ENCODE measurements at places on chromosomes 6 and 20.

- DNase-seq = no peak
Measured at GRCh38 chr6:10081957-10082356, 332.9 kb downstream of the TFAP2A start.

DNA sequence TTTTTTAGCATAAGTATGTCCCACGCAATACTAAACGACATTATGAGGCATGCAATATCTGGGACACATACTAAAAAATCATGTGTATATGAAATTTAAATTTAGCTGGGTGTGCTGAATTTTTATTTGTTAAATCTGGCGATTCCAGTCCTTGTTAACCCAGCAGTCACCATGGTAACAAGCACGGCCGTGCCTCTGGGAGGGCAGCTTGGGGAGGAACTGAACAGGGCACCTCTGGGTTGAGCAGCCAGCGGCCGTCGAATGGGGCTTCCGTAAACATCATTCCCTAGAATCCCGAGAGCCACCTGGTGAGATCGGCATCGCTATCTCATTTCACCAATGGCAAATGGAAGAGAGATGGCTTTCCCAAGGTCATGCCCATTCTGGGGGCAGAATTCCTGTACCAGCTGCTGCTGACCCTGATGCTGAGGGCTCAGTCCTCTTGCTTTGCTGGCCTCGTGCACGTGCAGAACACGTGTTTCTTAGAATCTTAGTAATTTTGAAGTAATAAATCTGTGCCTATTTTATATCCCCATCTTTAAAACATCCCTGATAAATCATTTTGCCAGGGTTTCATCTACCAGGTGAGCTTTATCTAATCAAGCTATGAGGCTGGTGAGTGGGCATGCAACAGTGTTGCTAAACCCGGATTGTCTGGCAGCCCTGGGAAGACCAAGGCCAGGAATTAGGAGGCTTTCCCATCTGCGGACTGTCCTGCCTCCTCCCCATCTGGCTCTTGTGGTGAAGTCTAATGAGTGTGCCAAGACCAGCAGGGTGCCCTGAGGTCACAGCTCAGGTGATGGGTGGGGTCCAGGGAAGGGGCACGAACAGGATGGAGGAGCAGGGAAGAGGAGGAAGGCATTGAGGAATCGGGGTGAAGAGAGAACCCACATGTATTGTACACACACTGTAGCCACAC, 85.1 kb downstream of the AGPAT4 start:
- no peak for DNase-seq

GRCh38 chr6:41182069-41183034, 18.6 kb downstream of the TREML2 start:
- no peak for DNase-seq

GRCh38 chr6:158377860-158378259, 65.6 kb downstream of the TULP4 start:
- DNase-seq = no peak

- DNase-seq = no peak
Measured at GRCh38 chr6:30321692-30322388, 4.9 kb upstream of the TRIM39 start.

DNA sequence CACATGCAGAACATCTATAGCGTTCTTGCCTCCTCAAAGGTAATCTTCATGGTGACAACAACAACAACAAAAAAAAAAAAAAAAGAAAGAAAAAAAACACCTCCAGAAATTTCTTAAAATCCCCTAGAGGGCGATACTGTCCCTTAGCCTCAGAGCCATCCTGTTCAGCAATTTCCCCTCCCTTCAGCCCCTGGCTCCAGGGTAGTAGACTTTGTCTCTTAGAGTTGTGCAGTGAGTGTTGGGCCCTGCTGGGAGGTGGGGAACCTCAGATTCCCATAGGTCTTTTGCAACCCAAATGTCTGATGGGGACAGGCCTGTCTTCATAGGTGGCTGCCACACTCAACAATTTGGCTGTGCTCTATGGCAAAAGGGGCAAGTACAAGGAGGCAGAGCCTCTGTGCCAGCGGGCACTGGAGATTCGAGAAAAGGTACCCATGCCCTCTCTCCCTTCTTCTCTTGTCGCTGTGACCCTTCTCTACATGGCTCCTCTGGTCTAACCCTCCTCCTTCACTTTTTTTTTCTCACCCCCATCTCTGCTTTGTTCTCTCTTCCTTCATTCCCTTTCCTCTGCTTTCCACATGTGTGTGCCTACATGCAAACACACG, 6.0 kb upstream of the PTK7 start:
- no peak for DNase-seq

GRCh38 chr6:151690768-151691562, 116.5 kb upstream of the ESR1 start:
- no peak for DNase-seq

GRCh38 chr6:46763466-46763865, 16.7 kb downstream of the ANKRD66 start:
- DNase-seq = no peak

DNA sequence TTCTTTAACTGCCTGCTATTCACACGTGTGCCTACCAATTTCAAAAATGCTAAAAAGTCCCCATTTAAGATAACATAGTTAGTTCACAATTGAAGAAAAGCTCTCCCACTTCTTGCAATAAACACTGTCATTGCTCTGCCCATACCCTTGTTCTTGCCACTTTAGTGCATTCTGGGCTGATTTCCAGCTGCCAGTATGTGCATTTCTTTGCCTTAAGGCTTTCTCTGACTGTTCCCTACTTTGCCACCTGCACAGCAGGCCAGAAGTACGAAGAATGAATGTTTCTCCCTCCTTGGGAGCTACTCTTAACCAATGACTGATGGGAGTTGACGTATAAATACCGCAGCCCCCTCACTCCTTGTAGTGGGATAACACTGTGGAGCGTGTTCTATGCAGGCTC, 16.0 kb upstream of the ATRN start:
- no peak for DNase-seq

- no peak for DNase-seq
Measured at GRCh38 chr20:47778398-47779354, 6.6 kb downstream of the SULF2 start.

GRCh38 chr6:31639043-31639442, 13.4 kb downstream of the BAG6 start:
- DNase-seq = no peak

GRCh38 chr6:46368169-46368536, 123.1 kb downstream of the RCAN2 start:
- no peak for DNase-seq

DNA sequence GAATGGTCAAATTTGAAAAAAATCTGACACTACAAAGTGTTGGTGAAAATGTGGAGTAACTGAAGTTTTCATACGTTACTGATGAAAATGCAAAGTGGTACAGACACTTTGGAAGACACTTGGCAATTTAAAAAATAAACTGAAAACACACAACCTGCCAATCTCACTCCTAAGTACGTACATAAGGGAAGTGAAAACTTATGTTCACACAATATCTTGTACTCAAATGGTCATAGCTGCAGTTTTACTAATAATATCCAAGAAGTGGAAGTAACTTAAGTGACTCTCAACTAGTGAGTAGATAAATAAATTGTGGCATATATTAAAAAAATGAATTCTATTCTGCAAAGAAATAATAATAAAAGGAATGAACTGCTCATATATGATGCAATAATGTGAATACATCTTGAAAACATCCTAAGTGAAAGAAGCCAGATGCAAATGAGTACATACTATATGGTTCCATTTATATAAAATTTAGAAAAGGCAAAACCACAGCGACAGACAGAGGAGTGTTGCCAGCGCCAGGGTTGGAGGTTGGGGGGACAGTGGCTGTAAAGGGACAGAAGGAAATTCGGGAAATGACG, 198.2 kb downstream of the ERMARD start:
- no peak for DNase-seq

GRCh38 chr6:89406141-89406540, 5.9 kb downstream of the RRAGD start:
- no peak for DNase-seq

GRCh38 chr6:157224178-157224950, 99.0 kb downstream of the TMEM242 start:
- DNase-seq = no peak

GRCh38 chr6:29129326-29130012, 21.6 kb downstream of the OR2J3 start:
- no peak for DNase-seq

DNA sequence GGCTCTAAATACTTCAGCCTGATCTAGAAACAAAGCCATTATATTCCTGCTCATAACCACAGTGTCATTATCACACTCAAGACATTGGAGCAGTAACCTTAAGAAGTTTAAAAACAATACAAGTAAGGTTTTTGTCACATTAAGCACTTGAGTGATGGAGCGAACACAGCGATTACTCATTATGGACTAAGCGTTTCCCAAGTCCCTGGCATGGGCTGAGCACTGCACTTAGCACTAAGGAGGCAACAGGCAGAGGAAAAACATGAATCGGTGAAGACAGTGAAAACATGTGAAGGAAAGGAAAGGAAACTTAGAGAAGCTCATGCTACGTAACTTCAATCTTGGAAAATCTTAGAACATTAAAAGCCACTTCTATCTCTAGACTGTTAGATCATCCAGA, 108.7 kb downstream of the SLC24A3 start:
- DNase-seq = no peak

- DNase-seq = no peak
Measured at GRCh38 chr20:43903953-43904826, 10.5 kb upstream of the TOX2 start.

GRCh38 chr20:24993337-24994185, 1.0 kb upstream of the APMAP start:
- peak; percentile 35 for DNase-seq

DNA sequence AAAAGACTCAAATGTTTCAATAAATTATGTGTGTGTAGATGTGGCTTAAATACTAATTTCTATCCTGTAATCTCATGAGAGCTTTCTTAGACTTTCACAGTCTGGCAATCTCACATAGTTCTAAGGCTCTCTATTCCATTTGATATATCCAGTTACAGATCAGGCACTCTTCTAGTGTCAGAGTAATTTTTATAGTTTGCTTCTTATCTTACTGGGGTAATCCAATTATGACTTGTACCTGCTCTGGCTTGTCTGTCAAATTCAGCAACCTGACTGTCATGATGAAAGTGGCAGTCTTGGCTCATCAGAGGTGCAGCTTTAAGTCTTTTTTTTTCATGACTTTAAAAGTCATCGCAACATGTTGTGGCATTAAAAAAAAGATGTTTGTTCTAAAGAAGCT, 513.2 kb upstream of the MAN1A1 start:
- DNase-seq = no peak
